ENCODE measurements at places on chromosomes 7 and 10.

GRCh38 chr10:97539523-97540200 is 32.9 kb upstream of the ANKRD2 start:
- no peak for DNase-seq

DNA sequence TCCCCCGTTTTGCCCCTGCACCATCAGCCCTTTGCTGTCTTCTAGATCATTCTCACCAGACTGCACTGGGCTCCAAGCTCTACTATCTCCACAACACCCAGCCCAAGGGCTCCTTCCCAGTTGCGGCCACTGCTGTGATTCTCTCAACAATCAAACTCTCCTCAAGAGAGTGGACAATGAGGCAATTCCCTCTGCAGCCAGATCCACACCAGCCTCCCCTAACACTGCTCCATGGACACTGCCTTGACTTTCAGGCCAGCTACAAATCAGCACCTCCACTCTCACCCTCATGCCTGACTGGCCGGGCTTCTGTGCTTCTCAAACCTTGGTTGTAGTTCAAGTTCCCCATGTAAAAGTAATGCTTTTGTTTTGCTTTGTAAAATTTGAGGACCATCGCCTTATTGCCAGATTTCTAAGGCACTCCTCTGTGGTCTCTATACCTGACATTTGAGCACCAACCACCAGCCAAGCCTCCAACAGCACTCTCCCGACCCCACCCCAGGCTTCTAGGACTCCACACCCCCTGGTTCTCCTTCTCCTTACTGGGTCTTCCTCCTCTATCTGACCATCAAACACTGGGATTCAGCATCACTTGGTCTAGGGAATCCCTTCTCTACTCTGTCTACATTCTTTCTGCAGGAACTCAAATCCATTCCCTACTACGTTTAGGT is 45.4 kb downstream of the PPIF start:
- no peak for DNase-seq

GRCh38 chr7:112157072-112157471 is 49.1 kb downstream of the DOCK4 start:
- no peak for DNase-seq

- DNase-seq, result no peak
Observed at GRCh38 chr10:49627644-49628247, 13.9 kb downstream of the CHAT start.

DNA sequence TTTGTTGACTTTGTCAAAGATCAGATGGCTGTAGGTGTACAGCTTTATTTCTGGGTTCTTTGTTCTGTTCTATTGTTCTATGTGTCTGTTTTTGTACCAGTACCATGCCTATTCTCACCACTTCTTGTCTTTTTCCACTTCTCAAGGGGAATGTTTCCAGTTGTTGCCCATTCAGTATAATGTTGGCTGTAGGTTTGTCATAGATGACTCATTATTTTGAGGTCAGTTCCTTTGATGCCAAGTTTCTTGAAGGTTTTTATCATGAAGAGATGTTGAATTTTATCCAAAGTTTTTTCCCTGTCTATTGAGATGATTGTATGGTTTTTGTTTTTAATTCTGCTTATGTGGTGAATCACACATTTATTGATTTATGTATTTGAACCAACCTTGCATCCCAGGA is 216.7 kb upstream of the RNF32 start:
- DNase-seq, result no peak

DNA sequence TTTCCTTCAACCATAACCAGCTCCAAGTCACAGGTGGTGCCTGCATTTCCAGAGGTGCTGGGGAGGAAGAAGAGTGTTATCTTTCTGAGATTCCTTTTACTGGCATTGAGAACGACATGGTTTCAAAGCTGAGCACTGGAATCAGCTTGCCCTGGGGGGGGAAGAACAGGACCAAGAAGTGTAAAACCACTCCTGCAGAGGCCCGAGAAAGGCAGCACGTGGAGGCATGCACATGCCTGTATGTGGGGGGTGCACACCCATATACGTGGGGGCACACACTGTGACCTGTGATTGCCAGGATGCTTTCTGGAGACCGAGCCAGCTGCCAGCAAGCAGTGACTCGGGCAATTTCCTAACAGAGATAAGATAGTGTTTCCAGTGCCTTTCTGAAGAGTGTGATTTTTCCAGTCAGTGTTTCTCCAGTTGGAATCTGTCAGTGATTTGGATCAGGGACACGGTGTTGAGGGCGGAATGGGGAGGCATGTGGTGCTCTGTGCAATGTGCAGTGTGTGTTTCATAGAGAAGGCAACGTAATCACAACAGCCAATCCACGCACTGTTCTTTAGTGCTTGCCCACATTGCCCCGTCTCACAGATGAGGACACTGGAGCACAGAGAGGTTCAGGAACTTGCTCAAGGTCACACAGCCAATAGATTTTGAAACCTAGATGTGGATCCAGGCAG is 4.2 kb downstream of the LRRC27 start:
- DNase-seq, result no peak

- DNase-seq, result no peak
Observed at GRCh38 chr7:2068693-2069471, 163.9 kb downstream of the MAD1L1 start.

GRCh38 chr7:149558149-149558861 is 60.7 kb upstream of the ZNF746 start:
- no peak for DNase-seq

DNA sequence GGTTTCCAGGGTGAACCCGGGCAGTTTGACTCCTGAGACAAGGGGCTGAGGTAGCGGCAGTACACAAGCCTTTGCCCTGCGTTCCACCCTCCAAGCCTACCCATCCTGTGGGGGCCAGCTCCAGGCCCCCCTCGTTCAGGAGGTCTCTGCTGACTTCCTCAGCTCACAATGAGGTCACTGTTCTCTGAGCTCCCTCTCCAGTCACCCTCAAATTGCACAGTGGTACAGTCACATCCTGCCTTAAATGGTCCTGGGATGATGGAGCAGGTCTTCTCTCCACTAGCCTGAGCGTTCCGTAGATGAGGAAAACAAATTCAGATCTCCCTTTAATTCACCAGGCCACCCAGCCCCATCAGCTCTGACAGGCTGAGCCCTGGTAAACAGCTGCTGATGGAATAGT is 90.2 kb downstream of the SH3PXD2A start:
- no peak for DNase-seq

- no peak for DNase-seq
Observed at GRCh38 chr10:23585666-23586065, 146.8 kb downstream of the OTUD1 start.

DNA sequence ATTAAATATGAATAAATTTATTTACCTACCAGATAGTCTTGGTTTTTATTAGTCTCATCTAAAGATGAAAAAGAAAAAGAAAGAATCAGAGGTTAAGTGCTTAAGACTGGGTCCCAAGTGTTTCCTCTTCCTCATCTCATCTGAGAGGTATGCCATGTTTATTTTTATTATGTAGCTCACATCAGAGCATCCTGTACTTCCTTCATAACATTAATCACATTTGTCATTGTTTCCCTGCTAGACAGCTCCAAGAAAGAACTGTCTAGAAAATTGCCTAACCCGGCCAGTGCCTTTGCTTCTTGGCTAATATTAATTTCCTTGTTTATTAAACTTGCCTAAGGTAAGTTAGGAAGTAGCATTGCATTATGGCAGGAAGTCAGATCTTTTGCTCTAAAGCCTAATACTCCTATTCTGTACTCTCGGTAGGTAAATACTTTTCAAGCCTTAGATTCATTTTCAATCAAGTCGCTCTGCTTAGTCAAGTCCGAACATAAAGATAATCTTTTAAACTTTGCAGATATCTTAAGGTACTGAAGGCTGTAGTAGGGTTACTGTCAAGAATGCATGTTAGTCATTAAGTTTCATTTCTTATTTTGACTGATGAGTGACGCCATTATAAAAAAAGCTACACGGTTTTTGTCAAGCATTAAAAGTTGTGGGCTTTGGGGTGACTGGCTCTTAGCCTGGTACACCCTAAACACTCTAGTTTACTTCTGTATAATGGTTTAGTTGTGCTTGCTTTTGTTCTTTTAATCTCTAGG is 47.4 kb downstream of the ZMYND11 start:
- DNase-seq, result no peak

DNA sequence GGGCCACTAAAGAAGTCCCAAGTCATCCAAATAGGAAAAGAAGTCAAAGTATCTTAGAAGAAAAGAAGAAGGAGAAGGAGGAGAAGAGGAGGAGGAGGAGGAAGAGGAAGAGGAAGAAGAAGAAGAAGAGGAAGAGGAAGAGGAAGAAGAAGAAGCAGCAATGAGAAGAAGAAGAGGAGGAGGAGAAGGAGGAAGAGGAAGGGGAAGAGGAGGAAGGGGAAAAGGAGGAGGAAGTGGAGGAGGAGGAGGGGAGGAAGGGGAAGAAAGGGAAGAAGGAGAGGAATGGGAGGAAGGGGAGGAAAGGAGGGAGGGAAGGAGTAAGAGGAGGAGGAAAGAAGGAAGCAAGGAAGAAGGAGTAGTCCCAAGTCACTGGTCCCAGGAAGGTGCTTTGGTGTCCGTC is 21.7 kb upstream of the RADIL start:
- DNase-seq, result no peak

- no peak for DNase-seq
Observed at GRCh38 chr7:54080525-54080924, 461.6 kb upstream of the VSTM2A start.

- no peak for DNase-seq
Observed at GRCh38 chr7:134676743-134677142, 30.1 kb downstream of the BPGM start.

DNA sequence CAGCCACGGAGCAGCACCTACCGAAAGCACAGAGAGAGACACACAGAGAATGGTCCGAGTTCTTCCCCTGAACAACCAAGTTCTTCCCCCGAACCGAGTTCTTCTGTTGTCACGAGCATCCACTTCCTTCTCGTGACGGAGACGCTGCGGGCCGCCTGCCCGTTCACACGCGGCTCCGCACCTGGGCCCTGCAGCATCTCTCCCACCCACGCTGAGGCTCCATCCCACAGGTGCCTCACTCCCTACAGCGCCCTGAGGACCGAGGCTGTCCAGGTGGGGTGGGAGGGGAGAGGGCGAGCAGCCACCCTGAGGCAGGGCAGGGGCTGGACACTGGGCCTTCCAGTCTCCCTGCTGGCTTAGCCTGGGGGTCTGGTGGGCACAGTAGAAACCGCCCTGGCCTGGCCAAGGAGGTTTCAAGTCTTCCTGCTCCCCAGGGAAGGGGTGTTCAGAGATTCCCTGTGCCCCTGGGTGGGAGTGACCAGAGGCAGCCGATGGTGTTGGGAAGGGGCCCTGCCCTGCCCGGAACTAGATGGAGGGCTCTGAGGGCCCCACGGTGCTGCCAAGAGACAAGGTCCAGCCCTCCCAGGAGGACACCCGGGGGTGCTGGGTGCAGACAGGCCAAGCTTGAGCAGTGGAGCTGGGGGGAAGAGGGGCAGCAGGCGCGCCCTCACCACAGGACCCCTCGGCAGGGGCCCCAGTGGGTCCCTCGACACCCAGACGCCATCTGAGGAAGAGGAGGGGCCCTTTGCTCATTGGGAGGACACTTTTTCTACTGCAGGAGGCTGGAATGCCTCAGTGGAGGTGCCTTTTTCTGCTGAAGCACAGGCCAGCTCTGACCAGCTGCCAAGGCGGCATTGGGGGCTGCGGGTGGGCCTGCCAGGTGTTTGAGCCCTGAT is 5.2 kb upstream of the NKX6-2 start:
- no peak for DNase-seq

DNA sequence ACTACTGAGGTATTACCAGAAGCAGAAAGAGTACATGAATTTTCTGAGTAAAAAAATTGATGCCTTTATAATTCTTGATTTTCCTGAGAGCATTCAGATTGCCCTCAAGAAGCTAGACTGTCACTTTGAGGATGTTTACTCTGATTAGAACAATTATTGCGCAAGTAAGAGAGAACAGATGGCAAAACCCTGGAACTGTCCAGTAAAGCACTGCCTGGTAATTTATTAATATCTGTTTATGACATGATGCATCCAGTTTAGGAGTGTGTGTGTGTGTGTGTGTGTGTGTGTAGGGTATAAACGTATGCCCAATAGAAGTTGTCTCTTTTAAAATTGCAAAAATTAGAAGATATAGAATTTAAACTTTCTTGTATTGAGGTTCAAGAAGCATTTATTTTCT is 379.7 kb downstream of the PHTF2 start:
- DNase-seq, result no peak

GRCh38 chr7:46363688-46364087 is 442.6 kb upstream of the IGFBP3 start:
- DNase-seq, result no peak

GRCh38 chr7:23276376-23276775 is 22.8 kb upstream of the MALSU1 start:
- DNase-seq, result no peak

Measured in stimulated activated CD4-positive, alpha-beta T cell treated with anti-CD3 and anti-CD28 coated beads, Interleukin-1b, Interleukin-23, amount 100 ng/mL, for 48 hours (primary cell).